Epithelial cell of alveolus of lung (primary cell): ENCODE measurements at places on chromosomes 16 and 17. TPM values are rescaled to one million over a fixed set of nuclear protein-coding genes. Genes with fewer than 3 reads are reported as not detected.

The MMP15 gene
- 3.9 and 6.7 TPM in 2 replicates for total RNA-seq

The ACE gene
- 2.5 and 7.0 TPM in 2 replicates for total RNA-seq

The ABCC6 gene
- total RNA-seq = 0.13 and 0.88 TPM in 2 replicates

The KRT17 gene
- total RNA-seq = 11.0 and 103 TPM in 2 replicates

The TBX21 gene
- 0.39 TPM in 1 of 2 replicates, not detected in the other for total RNA-seq

The ZG16 gene
- total RNA-seq = not detected in 2 replicates

The CPHXL2 gene
- total RNA-seq = not detected in 2 replicates

The CHP2 gene
- not detected in 2 replicates for total RNA-seq

The C17orf113 gene
- total RNA-seq = 0.13 and 2.1 TPM in 2 replicates

The AATK gene
- 0.08 and 0.13 TPM in 2 replicates for total RNA-seq

The BTBD17 gene
- not detected in 2 replicates for total RNA-seq

The EVPLL gene
- 0.08 TPM in 1 of 2 replicates, not detected in the other for total RNA-seq

The ANKFN1 gene
- total RNA-seq = 0.08 TPM in 1 of 2 replicates, not detected in the other

The CRYBA1 gene
- not detected in 2 replicates for total RNA-seq

The TMC5 gene
- total RNA-seq = 0.26 TPM in 1 of 2 replicates, not detected in the other

The IL21R gene
- total RNA-seq = 4.3 and 14.4 TPM in 2 replicates

The TMEM235 gene
- total RNA-seq = not detected in 2 replicates

The FAM20A gene
- 0.91 and 4.1 TPM in 2 replicates for total RNA-seq

The CLUH gene
- total RNA-seq = 29.2 and 33.7 TPM in 2 replicates

The OR4D1 gene
- 0.32 TPM in 1 of 2 replicates, not detected in the other for total RNA-seq

The DRC7 gene
- 0.91 TPM in 1 of 2 replicates, not detected in the other for total RNA-seq

The SEZ6L2 gene
- 18.2 and 39.8 TPM in 2 replicates for total RNA-seq

The RNF157 gene
- 1.0 and 2.1 TPM in 2 replicates for total RNA-seq

The AANAT gene
- not detected in 2 replicates for total RNA-seq

The SMTNL2 gene
- total RNA-seq = under 0.01 and 10.9 TPM in 2 replicates

The CDRT15 gene
- not detected in 2 replicates for total RNA-seq

The ZNF19 gene
- total RNA-seq = 1.2 and 1.3 TPM in 2 replicates

The GALR2 gene
- 0.16 TPM in 1 of 2 replicates, not detected in the other for total RNA-seq

The TMC8 gene
- total RNA-seq = not detected in 2 replicates

The HOXB4 gene
- 10.3 and 12.5 TPM in 2 replicates for total RNA-seq

The CORO1A gene
- total RNA-seq = 9.1 and 13.5 TPM in 2 replicates

The RUNDC3A gene
- not detected in 2 replicates for total RNA-seq

The CTF1 gene
- total RNA-seq = 3.4 and 5.2 TPM in 2 replicates

The CMTM2 gene
- total RNA-seq = not detected in 2 replicates

The MYH10 gene
- total RNA-seq = 43.0 and 62.6 TPM in 2 replicates

The CA7 gene
- not detected in 2 replicates for total RNA-seq

The FBXW10 gene
- not detected in 2 replicates for total RNA-seq

The CFAP97D1 gene
- total RNA-seq = not detected in 2 replicates
